ENCODE measurements at places on chromosomes 16 and 17.

GRCh38 chr17:7857713-7858521 is at the start of gene CYB5D1:
Gene CYB5D1 (plus strand): TSS chr17:7858003. CDS start chr17:7858135, 132 bp downstream.
- no peak for DNase-seq

DNA sequence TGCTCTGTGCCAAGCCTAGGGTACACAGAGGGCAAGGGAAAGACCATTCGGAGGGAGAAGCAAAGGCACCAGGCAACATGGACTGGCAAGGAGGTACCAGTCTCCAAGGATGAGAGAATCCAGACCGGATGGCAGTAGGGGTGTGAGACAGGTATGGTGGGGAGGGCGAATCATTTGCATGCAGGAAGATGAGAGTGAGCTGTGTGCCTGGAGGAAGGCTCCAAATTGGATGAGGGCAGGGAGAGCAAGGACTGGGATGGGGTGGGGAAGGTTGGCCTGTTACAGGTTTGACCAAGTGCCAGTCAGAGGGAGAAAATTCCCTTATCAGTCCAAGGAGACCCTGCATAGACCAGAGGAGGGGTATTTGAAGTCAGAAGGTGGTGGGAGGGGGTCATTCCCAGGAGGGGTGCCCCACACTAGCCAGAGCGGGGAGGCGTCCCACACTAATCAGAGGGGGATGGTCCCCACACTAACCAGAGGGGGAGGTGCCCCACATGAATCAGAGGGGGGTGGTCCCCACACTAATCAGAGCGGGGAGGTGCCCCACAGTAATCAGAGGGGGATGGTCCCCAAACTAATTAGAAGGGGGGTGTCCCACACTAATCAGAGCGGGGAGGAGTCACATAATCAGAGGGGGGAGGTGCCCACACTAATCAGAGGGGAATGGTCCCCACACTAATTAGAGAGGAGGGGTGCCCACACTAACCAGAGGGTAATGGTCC is 737 bp downstream of the CANT1 start:
- no peak for DNase-seq

DNA sequence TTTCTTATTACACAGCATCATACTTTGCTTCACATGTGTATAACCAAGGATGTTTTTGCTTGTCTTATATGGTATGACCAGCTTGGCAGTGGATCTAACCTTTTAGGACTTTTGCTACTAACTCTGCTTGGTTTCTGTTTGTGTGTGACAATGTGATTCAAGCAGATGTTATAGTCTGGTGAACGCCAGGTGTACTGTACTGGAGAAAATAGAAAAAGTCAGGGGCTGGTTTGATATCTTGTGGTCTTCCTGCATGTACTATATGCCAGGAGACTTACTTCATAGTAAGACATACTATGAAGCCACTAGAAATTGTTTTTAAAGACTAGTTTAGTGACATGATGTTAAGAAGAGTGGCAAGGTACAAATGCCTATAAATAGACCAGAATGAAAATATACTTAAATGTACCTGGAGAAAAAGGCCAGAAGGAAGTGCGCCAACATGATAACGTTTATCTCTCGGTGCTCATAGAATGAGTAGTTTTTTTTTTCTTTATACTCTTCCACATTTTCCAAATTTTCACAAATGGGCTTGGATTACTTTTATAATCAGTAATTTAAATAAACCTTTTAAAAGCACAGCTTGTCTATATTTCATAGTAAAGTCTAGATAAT is 112.3 kb downstream of the PRKCA start:
- DNase-seq, result no peak

DNA sequence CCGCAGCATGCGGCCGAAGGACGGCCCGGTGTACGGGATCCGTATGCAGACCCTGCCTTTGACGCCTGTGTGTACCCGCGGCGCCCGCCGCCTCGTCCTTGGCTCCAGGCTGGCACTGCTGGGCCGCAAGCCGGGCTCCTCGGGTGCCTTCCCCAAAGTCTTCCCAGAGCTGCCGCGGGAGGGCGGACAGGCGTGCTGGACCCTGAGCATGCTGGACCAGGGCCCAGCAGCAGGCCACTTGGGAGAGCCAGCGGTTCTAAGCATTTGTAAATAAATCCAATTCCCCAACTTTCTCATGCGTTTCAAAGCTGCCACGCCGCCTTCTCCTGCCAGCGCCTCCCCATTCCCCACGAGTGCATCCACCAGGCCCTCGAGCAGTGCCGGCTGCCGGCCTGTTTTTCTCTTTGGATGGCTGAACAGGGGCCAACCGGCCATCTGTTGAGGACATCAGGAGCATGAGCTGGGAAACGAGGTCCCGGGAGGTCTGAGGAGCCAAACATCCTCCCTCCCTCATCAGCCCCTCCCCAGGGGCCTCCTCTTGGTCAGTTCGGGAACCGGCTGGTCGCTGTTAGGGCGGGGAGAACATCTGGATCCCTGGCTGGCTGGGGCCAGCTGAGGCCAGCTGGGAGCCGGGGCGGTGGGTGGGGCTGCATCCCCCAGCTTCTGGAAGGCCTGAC is 20.5 kb upstream of the PABPN1L start:
- no peak for DNase-seq

DNA sequence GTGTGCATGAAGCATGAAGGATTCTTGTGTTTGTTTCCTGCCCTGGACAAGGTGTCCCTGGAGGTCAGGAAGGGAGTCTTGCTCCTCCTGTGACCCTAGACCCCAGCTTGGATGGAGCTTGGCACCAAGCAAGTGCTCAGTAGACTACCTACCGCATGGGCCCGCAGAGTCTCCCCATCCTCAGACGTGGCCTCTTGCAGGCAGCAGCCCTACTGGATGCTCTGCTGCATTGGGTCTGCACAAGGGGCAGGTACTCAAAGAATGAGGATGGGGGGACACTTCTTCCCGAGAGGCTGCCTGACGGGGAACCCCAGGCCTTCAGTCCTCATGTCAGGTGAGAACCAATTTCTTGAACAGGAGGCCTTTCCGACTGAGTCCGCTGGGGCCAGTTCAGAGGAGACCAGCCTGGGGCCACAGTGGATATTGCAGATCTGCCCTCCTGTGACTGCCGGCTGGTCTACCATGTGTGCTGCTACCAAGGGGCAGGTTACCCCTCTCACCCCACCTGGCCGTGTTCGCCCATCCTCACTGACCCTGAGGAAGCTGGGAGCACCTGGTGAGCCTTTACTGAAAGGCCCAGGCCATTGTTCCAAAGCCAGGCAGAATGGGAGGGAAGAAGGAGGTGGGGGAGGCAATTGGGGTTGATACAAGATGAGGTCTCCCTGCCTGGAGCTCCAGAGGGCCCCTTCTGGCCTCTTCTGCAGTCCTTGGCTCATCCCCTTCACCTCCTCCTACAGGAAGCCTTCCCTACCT is 206.3 kb downstream of the RAB11FIP4 start:
- no peak for DNase-seq

DNA sequence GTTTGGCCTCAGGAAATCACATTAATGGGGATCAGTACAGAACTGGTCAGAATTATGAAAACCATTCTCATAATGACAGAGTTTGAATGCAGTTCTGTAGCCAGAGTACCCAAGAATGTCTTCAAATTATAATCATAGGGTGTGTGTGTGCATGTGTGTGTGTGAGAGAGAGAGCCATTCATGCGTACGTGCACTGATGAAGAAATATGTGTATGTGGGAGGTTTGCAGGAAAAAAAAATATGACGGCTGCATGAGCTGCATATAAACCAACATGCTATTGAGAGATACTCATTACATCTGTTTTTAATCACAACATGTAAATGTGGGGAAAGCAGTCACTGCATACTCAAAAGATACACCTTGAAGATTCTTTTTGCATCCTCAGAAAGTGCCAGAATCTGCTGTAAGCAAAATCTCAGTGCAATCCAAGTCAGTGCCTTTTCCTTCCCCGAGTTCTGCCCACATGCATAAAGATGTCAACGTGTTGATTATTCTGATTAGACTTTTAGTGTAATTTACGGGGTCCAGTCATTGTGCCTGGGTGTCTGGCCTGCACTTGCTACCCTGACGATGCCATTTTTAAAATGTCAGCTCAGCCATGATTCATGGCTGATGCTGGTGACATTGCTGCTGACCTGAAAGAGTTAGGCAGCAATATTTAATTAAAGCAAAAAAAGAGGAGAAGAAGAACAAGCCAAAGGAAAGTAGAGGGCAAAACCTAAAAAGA is 378.7 kb upstream of the ZFHX3 start:
- no peak for DNase-seq

DNA sequence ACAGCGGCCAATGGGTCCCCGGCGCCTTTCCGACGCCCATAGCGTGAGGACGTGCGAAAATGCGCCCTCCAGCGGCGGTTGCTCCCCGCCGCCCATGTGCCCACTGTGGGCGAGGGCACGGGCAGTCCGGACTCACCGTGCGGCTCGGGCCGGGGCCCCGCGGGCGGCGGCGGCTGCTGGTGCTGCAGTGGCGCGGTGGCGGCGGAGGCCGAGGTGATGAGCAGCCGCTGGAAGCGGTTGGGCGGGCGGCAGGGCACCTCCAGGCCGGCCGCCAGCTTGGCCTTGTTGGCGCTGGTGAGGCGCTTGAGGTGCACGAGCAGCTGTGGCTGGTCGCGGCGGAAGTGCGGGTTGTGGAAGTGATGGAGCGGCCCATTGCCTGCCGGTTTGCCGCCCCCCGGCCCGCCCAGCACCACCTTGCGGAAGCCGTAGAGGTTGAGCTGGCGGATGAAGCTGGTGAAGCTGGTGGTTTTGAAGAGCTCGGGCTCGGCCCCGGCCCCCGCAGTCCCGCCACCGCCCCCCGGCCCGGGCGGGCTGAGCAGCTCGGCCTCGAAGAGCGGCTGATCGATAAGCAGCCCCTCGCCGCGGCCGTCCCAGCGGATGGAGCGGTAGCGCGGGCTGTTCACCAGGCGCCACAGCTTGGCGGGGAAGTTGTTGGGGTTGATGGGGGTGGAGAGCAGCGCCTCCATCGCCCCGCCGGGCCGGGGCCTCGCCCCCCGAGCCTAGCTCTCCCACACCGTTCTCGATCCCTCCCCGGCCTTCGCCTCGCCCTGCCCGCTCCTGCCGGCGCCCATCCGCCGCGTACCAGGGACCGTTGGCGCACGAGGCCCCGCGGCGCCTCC is at the start of gene HSF5:
TSS of gene HSF5 (minus strand) at position 820 of the 839 bp plus-strand sequence. CDS start at position 686, 134 bp downstream.
- no peak for DNase-seq

- DNase-seq, result no peak
Measured at GRCh38 chr16:84780063-84780462, 39.7 kb upstream of the CRISPLD2 start.

DNA sequence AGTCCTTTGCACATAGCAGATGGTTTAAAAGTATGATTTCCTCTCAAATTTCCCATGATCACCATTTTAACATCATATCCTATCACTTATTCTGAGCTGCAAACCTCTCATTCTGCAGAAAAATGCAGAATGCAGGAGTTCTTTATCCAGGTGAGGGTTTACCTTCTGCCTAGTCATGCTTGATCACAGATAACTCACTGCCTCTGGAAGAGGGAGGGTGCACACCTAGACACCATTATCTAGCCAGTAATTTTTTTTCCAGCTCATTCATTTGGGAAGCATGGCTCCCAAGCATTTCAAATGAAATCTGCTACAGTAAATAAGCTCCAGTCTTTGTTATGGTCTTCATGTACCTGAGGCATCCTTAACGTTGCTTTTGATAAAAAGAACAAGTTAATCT is 38.0 kb downstream of the RFFL start:
- no peak for DNase-seq

- DNase-seq, result no peak
Measured at GRCh38 chr17:59763861-59764260, 56.4 kb downstream of the VMP1 start.

DNA sequence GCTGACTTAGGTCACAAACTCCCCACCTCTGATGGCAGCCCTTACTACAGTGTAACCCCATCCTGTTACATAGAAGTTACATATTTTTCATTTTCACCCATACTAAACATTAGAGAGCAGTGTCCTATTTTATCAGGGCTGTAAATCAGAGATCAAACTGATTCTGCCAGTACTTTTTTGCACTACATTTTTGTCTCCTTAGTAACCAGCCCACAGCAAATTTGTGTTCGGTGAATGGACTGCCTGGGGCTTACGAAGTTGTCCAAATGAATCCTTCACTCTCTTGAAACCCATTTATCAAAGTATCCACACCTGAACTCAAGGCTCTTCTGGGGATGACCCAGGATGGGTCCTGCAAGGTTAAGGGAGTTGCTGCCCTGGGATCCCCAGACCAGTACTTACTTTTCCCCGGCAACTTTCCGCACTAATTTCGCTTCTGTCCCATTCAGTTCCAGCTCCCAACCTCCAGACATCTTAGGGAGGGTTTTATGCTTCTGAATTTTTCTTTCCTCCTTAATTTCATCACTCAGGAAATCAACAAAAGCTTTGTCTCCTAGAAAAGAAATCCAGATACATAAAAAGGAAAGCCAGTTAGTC is 1.1 kb downstream of the C1QBP start:
- DNase-seq, result no peak

- no peak for DNase-seq
Measured at GRCh38 chr17:45312477-45313420, 4.1 kb downstream of the MAP3K14 start.
